Aorta (tissue), 5 donors: ENCODE measurements at places on chromosomes 11 and 22.

DNA sequence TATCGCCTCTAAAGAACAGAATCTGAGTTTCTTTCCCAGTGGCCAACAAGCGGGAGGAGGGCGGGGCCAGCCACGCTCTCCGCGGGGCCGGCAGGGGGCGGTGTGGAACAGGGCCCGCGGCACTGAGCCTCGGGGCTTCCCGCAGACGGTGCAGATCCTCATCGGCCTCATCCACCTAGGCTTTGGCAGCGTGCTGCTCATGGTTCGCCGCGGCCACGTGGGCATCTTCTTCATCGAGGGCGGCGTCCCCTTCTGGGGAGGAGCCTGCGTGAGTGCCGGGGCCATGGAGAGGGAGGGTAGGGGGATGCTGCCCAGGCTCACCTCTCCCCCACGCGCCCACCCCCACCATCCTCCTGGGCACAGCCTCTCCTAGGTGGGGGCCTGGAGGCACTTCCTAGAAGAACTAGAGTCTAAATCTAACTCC, 10.7 kb downstream of the MS4A15 start:
- H3K36me3 ChIP-seq: no peaks in the 10 kb centered on the region
- H3K27ac ChIP-seq: no peak overlapping the region
- H3K4me1 ChIP-seq: no peaks in the 10 kb centered on the region
- H3K27me3 ChIP-seq: peaks cover 2% of the 10 kb centered on the region

DNA sequence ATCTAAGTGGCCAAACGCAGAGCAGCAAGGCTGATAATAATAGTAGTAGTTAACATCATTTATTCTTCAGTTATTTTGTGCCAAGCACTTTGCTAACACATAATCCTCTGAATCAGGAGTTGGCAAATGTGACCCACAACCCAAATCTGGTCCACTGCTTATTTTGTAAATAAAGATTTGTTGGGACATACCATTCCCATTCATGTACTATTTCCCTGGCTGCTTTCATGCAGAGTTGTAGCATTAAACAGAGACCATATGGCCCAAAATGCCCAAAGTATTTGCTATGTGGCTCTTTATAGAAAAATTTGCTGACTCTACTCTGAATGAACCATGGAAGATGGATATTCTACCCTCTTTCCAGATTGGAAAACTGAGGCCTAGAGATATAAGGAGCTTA, 50.3 kb downstream of the COMMD9 start:
- H3K27ac ChIP-seq: no peak overlapping the region
- H3K36me3 ChIP-seq: no peaks in the 10 kb centered on the region
- H3K4me1 ChIP-seq: no peaks in the 10 kb centered on the region

DNA sequence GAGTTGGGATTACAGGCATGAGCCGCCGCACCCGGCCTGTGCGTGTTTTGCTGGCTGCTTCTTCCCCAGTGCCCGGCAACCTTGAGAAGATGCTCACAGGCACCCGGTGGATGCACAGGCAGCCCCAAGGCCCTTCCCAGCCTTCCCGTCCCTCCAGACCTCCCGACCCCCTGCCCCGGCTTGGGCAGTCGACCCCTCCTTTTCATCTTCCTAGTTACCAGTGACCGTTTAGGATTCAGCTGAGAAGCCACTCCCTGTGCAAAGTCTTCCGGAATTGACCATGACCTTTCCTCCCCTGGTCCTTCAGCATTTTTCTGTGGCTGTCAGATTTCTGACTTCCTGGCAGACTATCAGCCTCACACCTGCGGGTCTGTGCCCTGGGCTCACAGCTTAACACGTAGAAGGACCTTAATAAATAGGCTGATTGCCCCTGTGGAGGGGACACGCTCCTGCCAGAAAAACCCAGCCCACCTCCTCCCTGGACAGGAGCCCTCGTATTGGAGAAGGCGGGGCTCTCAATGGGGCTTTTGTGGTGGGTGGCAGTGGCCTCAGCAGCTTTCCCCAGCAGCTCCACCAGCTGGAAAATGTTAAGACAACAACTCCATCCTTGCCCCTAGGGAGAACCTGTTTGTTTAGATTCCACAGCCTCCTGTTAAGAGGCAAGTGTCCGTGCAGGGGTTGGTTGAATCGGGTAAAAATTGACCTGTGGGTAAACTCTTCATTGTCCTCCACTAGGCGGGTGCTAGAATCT, 10.4 kb upstream of the ANO1 start:
- DNase-seq: peak; percentile 57
- H3K27ac ChIP-seq: no peak overlapping the region
- H3K36me3 ChIP-seq: no peaks in the 10 kb centered on the region
- H3K4me3 ChIP-seq: no peak overlapping the region
- H3K27me3 ChIP-seq: no peaks in the 10 kb centered on the region

DNA sequence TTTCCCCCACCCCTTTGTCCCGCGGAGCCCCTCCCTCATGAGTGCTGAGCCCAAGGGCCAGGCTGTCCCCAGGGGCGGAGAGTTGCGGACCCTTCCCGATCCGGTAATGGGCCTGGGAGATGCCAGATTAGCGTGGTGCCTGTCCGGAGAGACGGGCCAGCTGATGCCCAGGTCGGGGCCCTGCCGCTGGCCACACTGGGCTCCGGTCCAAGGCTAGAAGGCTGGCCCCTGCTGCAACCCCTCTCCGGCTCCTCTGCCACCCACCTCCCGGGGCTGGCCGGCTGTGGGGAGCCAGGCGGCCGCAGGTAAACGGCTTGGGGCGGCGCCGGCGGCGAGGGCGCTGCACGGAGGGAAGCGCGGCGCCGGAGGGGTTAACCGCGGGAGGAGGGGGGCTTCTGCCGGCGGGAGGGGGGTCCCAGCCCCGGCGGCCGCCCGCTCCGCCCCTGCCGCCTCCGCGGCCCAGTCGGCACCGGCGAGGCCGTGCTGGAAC, at the start of gene KCNK4:
TSS of gene KCNK4 (plus strand) at position 41 of the 490 bp plus-strand sequence. CDS start 1,717 bp downstream, outside the sequence.
- H3K27ac ChIP-seq: no peak within 1 kb of the TSS
- no peaks in the 10 kb centered on the region for H3K36me3 ChIP-seq
- no peak within 1 kb of the TSS for H3K4me3 ChIP-seq
- H3K27me3 ChIP-seq: no peaks in the 10 kb centered on the region
- no peaks in the 10 kb centered on the region for H3K4me1 ChIP-seq

DNA sequence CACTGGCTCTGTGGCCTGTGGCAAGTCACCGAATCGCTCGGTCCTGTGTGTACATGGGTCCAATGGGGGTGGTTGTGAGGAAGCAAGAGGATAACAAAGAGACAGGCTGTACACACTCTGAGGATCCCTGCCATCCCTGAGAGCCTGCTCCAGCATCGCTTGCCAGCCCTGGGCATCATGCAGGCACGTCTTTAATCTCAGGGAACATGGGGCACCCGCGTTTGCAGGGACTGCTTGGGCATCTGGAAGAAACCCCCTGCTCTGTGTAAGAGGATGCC, 1.3 kb upstream of the C1QTNF5 start:
- H3K27me3 ChIP-seq: no peaks in the 10 kb centered on the region
- no peak overlapping the region for H3K27ac ChIP-seq
- no peak overlapping the region for H3K4me3 ChIP-seq
- H3K4me1 ChIP-seq: no peaks in the 10 kb centered on the region
- peak; percentile 46 for DNase-seq

DNA sequence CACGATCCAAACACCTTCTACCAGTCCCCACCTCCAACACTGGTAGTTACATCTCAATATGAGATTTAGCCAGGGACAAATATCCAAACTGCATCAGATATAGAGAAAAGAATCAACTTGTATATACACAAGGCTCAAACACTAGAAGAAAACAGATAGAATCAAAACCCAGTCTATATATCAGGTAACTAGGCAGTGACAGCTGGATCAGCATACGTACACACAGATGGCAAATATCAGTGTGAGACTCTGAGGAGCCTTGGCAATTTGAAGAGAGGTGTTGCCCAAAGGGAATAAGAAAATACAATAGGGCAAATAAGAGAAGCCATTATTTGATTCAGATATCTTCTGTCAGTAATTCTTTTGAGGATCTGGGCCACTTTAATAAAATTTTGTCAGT, 951.3 kb upstream of the CHORDC1 start:
- no peak overlapping the region for H3K27ac ChIP-seq
- no peak overlapping the region for H3K4me3 ChIP-seq
- H3K36me3 ChIP-seq: no peaks in the 10 kb centered on the region
- no peaks in the 10 kb centered on the region for H3K27me3 ChIP-seq
- DNase-seq: no peak
- H3K4me1 ChIP-seq: no peaks in the 10 kb centered on the region

- no peaks in the 10 kb centered on the region for H3K36me3 ChIP-seq
- peak overlapping the region; percentile 39 for H3K4me3 ChIP-seq
- no peaks in the 10 kb centered on the region for H3K27me3 ChIP-seq
- H3K27ac ChIP-seq: no peak overlapping the region
- peak; percentile 85 for DNase-seq
Measured at GRCh38 chr11:128548649-128549255, 38.6 kb downstream of the ETS1 start.

DNA sequence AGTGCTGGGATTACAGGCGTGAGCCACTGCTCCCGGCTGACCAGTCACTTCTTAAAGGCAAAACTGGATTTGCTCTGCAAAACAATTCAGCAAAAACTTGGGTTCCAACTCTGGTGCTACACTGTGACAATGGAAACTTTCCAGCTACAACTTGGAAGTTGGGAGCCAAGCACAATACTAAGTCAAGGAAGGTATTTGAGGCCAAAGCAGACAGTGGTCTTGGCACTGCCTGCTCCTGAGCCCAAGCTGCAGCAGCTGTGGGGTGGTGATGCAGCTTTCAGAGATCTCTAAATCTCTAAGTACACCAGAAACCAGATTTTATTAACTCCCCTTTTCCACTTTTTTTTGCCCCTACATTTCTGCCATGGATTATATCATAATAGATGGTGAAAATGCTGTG, 17.5 kb downstream of the ADM start:
- H3K27ac ChIP-seq: peak overlapping the region; percentile 86
- no peaks in the 10 kb centered on the region for H3K36me3 ChIP-seq
- no peaks in the 10 kb centered on the region for H3K27me3 ChIP-seq
- H3K4me1 ChIP-seq: peaks cover 6% of the 10 kb centered on the region

DNA sequence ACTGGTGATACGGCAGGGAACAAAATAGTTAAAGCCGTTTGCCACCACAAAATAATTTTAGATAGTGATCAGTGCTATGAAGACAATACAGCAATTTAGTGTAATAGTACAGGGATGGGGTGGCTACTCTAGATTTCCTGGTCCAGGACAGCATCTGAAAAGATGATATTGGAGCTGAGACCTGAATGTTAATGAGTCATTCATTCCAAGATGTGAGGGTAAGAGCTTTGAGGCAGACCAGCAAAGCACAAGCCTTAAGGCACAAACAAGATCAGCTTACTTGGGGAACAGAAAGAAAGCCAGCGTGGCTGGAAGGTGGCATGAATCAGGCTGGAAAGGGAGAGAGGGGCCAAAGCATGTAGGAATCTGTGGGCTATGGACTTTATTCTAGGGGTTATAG, 132.3 kb downstream of the TRIM44 start:
- H3K27ac ChIP-seq: no peak overlapping the region
- H3K36me3 ChIP-seq: no peaks in the 10 kb centered on the region
- no peak overlapping the region for H3K4me3 ChIP-seq
- DNase-seq: no peak

GRCh38 chr11:57403802-57404147, 13.3 kb upstream of the PRG2 start:
- H3K27ac ChIP-seq: no peak overlapping the region
- no peak for DNase-seq
- no peaks in the 10 kb centered on the region for H3K4me1 ChIP-seq
- H3K4me3 ChIP-seq: no peak overlapping the region
- H3K36me3 ChIP-seq: peaks cover 4% of the 10 kb centered on the region

GRCh38 chr22:49662681-49663080, 165.0 kb downstream of the BRD1 start:
- peak; percentile 32 for DNase-seq
- no peak overlapping the region for H3K27ac ChIP-seq
- no peak overlapping the region for H3K4me3 ChIP-seq
- no peaks in the 10 kb centered on the region for H3K4me1 ChIP-seq
- H3K27me3 ChIP-seq: no peaks in the 10 kb centered on the region
- H3K36me3 ChIP-seq: no peaks in the 10 kb centered on the region

- H3K4me3 ChIP-seq: no peak overlapping the region
- H3K4me1 ChIP-seq: no peaks in the 10 kb centered on the region
- no peak overlapping the region for H3K27ac ChIP-seq
- no peaks in the 10 kb centered on the region for H3K36me3 ChIP-seq
Measured at GRCh38 chr11:6817694-6818093, 18.2 kb upstream of the OR6A2 start.

- no peak overlapping the region for H3K4me3 ChIP-seq
- H3K36me3 ChIP-seq: no peaks in the 10 kb centered on the region
- H3K27ac ChIP-seq: no peak overlapping the region
- no peaks in the 10 kb centered on the region for H3K27me3 ChIP-seq
Measured at GRCh38 chr11:97833412-97833811, 1187.3 kb upstream of the CNTN5 start.

DNA sequence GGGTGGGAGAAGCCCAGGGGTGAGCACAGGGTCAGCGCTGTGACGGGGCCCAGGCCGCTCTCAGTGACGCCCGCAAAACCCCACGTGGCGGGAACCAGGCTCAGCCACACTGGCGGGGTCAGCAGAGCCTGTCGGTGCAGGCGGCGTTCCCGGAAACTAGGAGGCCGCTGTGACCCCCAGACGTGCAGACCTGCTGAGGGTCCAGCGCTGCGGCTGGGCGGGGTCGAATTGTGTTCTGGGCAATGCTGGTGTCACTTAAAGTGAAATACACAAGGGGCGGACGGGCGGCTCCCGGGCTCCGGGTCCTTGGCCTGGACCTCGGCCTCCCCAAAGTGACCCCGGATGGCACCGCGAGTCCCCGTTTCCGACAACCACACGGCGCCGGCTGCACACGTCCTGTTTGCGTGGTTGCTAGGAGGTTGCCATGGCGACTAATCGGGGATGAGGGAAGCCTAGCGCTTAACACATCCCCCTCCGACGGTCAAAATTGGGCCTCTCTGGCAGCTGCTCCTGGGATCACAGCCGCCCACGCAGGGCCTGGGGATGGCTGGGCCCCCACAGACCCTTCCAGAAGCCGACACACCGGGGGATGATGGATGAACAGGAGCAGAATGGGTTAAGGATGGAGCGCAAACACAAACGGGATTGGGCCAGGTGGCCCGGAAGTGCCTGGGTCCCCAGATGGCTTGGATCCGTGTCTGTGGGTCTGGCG, 81.7 kb upstream of the PRR5 start:
- no peaks in the 10 kb centered on the region for H3K36me3 ChIP-seq
- H3K4me3 ChIP-seq: no peak overlapping the region
- no peak overlapping the region for H3K27ac ChIP-seq
- peak; percentile 78 for DNase-seq
- H3K27me3 ChIP-seq: no peaks in the 10 kb centered on the region

GRCh38 chr11:76288166-76288980, 82.1 kb upstream of the WNT11 start:
- H3K27me3 ChIP-seq: no peaks in the 10 kb centered on the region
- H3K27ac ChIP-seq: no peak overlapping the region
- DNase-seq: no peak
- no peak overlapping the region for H3K4me3 ChIP-seq
- H3K4me1 ChIP-seq: no peaks in the 10 kb centered on the region
- no peaks in the 10 kb centered on the region for H3K36me3 ChIP-seq

DNA sequence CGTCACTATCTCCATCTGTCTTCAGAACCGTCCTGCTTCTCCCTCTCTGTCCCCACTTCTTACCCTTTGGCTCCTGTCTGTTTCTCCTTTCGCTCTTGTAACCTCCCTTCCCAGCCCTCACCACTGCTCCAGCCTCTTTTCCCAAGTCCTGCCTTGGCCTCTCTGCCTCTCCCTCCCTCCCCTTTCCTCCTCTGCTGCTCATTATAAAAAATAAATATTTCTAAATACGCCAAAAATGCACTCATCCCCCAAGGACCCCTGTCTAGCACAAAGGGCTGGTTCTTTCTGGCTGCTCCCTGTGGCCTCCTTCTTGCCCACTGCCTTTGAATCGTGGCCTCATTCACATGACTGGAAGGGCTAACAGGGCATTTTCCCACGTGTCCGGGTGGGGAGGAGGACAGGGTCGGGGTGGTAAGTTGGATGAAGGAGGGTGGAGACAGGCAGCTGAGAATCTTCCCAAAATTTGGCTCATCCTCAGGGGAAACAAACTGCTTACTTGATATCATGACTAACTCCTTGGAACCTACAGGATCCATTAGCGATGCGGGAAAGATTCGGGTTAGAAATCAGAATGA, 26.4 kb upstream of the OAF start:
- H3K36me3 ChIP-seq: no peaks in the 10 kb centered on the region
- H3K27ac ChIP-seq: no peak overlapping the region
- no peaks in the 10 kb centered on the region for H3K27me3 ChIP-seq
- H3K4me3 ChIP-seq: no peak overlapping the region
